ENCODE measurements at places on chromosomes 7 and 10.

DNA sequence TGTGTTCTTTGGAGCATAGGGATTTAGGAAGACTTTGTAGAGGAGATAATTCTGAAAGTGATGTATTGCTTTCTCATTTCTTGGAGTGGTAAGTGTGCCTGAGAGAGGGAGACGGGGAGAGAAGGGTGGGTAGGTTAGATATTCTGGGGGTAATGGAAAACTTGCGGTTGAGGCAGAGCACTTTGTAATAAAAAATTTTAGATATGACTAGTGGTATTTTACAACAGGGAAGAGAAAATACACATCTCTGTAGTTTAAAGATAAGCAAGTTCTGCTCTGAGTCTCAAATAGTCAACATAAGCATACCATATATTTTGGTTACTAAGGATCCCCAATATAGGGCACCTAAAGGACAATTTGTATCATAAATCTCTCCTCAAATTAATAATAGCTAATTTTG is 6.6 kb downstream of the VPS50 start:
- DNase-seq, result no peak

DNA sequence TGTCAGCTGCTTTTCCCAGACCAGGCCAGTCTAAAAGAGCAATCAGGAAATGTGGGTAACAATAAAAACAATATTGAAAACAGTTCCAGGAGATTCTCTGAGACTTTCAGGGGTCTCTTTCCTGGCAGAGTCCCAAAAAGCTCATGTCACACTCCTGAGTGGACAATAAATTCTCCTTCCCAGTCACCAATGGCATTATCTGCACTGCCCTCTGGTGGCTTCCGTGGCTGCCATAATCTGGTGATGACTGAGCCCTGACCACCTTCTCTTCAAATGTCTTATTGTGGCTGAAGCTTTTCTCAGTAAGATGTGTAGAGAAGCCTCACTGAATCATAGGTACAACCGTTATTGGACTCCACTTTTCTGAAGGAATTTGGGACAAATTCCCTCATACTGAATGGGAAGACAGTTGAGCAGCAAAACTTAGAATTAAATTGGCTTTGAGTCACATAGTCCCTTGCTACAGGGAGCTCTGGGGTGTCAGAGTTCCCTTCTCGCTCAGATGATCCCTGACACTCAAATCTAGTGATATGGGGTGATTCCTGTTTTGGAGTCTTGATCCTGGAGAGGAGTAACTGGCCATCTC is 24.4 kb upstream of the ASAH2 start:
- DNase-seq, result no peak

DNA sequence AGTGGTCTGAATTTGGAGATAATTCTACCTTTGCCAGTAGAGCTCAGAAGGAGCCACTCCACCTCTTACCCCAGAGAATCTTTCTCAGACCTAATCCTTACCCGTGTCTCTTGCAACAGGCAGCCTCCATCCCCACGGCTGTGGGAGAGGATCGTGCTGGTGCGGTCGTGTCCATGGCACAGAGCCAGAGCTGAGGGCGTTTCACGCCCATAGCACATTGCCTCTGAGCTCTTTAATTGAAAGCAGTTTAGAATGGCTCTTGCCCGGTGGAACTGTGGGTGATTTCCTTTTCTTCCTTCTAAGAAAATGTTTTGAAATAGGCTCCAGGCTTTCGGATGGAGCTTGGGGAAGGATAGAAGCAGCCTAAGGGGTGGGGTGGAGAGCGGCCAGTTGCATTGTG is 41.5 kb downstream of the PRF1 start:
- DNase-seq, result peak; percentile 74

- no peak for DNase-seq
These were observed 644.1 kb upstream of the GALNT17 start for GRCh38 chr7:70487886-70488285.

DNA sequence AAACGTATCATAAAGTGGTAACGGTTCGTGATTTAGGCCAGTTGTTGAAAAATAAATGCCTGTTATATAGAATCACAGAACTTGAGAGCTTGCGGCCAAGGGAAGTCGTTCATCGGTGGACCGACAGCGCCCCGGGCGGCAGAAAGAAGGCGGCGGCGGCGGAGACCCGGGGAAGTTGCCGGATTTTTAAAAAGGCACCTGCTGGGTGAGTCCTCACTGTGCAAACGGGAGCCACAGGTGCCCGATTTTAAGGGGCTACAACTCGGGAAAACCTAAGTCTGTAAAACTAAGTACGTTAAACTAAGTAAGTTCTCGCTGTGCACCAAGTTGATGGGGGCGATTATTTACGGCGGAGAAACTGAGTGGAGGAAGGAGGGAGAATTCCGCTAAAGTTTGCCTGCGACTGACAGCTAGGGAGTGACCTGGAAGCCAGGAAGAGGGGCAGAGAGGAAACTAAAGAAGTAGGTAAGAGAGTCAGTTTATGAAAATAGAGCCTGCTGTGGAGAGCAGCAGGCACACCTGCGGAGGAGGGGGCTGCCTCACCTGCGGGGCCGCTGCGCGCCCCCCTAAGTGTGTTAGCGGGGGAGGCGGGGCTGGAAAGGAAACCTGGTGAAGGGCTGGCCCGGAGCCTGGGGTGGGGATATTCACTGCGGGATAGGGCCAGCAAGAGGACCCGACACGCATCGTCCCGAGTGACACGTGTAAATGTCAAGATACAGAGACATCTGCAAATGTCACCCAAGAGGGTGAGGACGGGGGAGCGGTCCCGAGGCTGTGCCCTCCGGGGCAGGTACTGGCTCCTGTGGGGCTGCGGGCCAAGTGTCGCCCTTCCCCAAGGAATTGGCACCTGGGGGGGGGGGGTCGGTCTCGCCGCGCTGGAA is 996 bp downstream of the ADAM12 start:
- peak; percentile 74 for DNase-seq

DNA sequence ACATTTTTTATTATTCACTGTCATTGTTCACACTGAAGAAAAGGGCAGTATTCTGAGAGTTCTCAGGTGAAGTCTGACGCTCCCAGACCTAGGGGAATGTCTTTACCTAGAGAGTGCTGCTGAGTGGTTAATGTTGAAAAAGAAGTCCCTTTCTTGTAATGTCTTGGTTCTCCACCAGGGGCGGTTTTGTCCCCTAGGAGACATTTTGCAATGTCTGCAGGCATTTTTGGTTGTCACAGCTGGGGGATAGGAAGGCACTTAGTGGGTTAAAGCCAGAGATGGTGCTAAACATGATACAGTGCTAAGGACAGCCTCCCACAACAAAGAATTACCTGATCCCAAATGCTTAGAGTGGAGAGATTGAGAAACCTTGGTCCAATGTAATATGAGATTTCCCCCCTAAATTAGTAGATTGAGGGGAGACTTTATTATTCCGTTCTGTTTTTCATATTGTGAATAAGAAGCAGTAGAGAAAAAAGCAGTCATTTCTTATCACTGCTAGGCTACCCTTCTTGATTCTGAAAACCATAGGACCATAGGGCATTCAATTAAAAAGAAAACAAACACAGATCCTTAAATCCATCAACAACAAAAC is 13.1 kb downstream of the UMAD1 start:
- no peak for DNase-seq

DNA sequence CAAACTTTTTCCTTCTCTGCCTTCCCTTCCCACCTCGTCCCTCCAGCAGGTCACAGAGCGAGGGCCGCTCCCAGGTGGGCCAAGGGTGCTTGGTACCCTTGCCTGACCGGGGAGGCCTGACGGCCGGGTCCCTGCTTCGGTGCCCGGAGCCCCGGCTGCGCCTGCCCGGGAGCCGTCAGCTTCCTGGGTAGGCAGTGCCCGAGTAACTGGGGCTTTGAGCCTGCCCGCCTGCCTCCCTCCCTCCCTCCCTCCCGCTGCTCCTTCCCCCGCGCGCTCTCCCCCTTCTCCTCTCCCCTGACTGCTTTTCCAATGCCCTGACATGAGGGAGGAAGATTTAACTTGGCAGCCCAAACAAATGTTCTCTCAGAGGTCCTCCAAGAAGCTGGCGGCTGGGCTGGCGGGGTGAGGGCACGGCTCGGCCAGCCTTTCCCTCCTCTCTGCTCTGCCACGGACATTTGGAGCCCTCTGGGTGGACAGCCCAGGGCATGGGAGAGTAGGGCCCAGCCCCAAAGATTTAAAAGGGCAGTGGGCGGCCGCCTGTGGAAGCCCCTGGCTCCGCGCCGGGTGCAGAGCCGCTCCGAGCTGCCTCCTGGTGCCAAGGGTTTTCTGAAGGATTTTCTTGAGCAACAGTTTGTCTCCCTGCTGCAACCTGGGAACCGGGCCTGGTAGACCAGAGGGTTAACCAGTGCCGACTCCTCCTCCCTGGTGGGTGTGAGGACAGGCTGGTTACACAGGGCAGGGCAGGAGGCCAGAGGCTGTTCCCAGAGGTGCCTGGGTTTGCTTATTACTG is 2.0 kb downstream of the ZMIZ1 start:
- peak; percentile 98 for DNase-seq

DNA sequence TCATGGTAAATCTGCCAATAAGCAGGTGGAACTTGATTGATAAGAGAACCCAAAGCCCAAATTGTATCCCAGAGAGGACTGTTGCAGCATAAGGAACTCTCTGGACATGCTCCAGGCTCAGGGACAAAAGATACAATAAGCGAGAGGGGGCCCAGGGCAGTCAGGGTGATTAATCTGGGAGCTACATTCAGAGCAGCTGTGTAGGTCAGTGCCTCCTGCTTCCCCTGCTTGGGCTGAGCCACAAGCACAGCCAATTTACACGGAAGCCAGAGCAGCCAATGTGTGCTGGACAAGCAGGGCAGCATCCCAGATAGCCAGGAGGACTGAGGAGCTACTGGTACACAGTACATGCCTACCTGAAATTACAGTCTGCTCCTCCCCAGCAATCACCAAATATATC is 24.2 kb downstream of the MYPN start:
- no peak for DNase-seq

DNA sequence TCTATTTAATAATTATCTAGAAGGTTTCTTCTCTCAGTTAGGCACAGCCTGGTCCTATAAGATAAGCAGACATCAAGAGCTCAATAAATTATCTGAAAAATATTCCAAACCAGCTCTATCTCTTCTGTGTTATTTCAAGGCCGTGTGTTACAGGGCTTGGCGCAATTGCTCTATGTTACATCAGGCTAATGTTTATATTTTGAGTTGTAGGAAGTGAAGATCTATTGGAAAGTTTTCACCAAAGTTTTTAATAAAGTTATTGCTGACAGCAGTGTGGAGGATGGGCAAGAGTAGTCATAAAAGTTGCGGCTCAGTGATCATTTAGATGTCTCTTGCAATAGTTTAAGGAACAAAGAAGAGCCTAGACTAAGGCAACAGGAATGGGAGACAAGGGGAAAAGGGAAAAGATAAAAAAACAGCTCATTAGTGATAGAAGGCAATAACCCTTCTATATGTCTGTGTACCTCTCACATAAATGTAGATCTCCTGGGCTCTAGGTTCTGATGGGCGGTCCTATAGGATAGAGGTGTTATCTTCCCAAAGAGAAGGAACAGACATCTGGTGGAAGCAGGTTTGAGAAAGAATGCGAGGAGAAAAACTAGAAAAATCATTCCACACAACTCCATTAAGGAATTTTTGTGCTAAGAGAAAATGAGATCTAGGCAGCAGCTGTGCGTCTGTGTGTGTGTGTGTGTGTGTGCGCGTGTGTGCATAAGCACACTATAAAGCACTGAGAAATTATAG is 5.9 kb upstream of the ANKRD7 start:
- no peak for DNase-seq
